Gastrocnemius medialis (tissue), 4 donors: ENCODE measurements at places on chromosomes 3 and 15. TPM values are rescaled to one million over a fixed set of nuclear protein-coding genes. Genes with fewer than 3 reads are reported as not detected.

Gene NTRK3
- total RNA-seq = 0.69 TPM

Gene DUOX2
- total RNA-seq = not detected

Gene CKMT1A
- total RNA-seq = not detected

Gene WDR53
- 5.5 TPM for total RNA-seq

Gene HGD
- total RNA-seq = not detected

Gene DYNC1LI1
- total RNA-seq = 50.4 TPM

Gene GMPPB
- total RNA-seq = 14.2 TPM

Gene A4GNT
- not detected for total RNA-seq

Gene KBTBD12
- 28.7 TPM for total RNA-seq

Gene COMMD4
- 37.5 TPM for total RNA-seq
